Fibroblast of lung (primary cell): ENCODE measurements at places on chromosomes 7 and 10. TPM values are rescaled to one million over a fixed set of nuclear protein-coding genes. Genes with fewer than 3 reads are reported as not detected.

The PGAM2 gene
- 0.26 and 0.33 TPM in 2 replicates for total RNA-seq

The HGF gene
- 108 and 243 TPM in 2 replicates for total RNA-seq

The ZNF438 gene
- 3.9 and 6.6 TPM in 2 replicates for total RNA-seq

The KIAA1549 gene
- total RNA-seq = 0.66 and 0.77 TPM in 2 replicates

The TRIM56 gene
- total RNA-seq = 21.8 and 27.6 TPM in 2 replicates

The PRRT4 gene
- under 0.01 and 0.26 TPM in 2 replicates for total RNA-seq

The EIF5AL1 gene
- 0.26 and 0.33 TPM in 2 replicates for total RNA-seq

The TMEM168 gene
- total RNA-seq = 14.1 and 19.3 TPM in 2 replicates

The VAX1 gene
- total RNA-seq = not detected in 2 replicates

The LRMDA gene
- 1.0 and 2.0 TPM in 2 replicates for total RNA-seq

The FFAR4 gene
- total RNA-seq = not detected in 2 replicates

The TAS2R41 gene
- total RNA-seq = not detected in 2 replicates

The POM121L12 gene
- total RNA-seq = not detected in 2 replicates

The FRMPD2 gene
- not detected in 2 replicates for total RNA-seq

The SPDYE2 gene
- total RNA-seq = not detected in 2 replicates

GRCh38 chr10:66671562-66671961 lies 254.3 kb upstream of the LRRTM3 start:
- H3K4me1 ChIP-seq = no peaks in the 10 kb centered on the region
- no peaks in the 10 kb centered on the region for H3K27me3 ChIP-seq
- DNase-seq = no peak
- H3K4me3 ChIP-seq = no peak overlapping the region
- no peak overlapping the region for H3K27ac ChIP-seq
- no peaks in the 10 kb centered on the region for H3K36me3 ChIP-seq

- no peaks in the 10 kb centered on the region for H3K27me3 ChIP-seq
- no peak overlapping the region for H3K27ac ChIP-seq
- no peak for DNase-seq
- H3K4me1 ChIP-seq = no peaks in the 10 kb centered on the region
Measured at GRCh38 chr7:137531671-137532070, 188.1 kb upstream of the PTN start.

DNA sequence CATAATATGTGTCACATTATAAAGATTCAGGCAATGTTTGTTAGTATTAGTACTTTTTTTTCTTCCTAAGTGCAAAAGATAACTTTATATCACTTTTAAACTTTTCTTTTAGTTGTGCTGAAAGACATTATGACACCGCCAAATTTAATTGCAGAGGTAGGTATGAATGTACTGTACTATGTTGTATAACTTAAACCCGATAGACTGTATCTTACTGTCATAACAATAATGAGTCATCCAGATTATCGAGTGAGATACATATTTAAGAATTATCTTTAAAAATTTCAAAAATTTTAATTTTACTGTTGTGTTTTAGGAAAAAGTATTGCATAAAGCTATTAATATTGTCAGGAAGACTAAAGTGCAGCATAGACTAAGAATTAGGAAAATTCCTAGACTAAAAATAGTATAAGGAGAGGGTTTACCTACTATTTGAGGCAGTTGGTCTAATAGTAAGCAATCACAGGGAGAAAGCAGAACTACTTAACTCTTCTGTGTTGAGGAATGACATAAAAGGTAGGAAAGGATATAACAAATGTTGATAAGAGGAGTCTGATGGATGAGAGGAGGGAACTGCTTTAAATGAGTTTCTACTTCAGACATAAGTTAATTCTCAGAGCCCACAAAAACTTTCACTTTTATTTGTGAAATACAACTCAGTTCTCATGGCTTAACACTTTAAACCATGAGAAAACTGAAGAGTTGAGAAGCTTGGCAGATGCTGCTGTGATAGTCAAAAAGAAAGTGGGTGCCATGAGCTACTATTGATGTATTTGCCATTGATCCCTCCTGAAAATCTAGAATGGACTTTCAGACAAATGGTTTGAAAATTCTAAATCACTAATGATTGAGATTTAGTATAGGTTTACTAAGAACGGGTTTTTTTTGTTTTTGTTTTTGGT lies 67.8 kb downstream of the PTEN start:
- no peaks in the 10 kb centered on the region for H3K36me3 ChIP-seq
- no peaks in the 10 kb centered on the region for H3K27me3 ChIP-seq

GRCh38 chr7:122304996-122305421 lies 459 bp upstream of the FEZF1 start:
- no peak overlapping the region for H3K27ac ChIP-seq
- peak; percentile 58 for DNase-seq
- no peaks in the 10 kb centered on the region for H3K36me3 ChIP-seq
- no peaks in the 10 kb centered on the region for H3K4me1 ChIP-seq

- H3K27ac ChIP-seq = peak overlapping the region; percentile 72
- no peak overlapping the region for H3K4me3 ChIP-seq
- H3K4me1 ChIP-seq = peaks cover 6% of the 10 kb centered on the region
Measured at GRCh38 chr7:84372155-84372621, 177.6 kb upstream of the SEMA3A start.

DNA sequence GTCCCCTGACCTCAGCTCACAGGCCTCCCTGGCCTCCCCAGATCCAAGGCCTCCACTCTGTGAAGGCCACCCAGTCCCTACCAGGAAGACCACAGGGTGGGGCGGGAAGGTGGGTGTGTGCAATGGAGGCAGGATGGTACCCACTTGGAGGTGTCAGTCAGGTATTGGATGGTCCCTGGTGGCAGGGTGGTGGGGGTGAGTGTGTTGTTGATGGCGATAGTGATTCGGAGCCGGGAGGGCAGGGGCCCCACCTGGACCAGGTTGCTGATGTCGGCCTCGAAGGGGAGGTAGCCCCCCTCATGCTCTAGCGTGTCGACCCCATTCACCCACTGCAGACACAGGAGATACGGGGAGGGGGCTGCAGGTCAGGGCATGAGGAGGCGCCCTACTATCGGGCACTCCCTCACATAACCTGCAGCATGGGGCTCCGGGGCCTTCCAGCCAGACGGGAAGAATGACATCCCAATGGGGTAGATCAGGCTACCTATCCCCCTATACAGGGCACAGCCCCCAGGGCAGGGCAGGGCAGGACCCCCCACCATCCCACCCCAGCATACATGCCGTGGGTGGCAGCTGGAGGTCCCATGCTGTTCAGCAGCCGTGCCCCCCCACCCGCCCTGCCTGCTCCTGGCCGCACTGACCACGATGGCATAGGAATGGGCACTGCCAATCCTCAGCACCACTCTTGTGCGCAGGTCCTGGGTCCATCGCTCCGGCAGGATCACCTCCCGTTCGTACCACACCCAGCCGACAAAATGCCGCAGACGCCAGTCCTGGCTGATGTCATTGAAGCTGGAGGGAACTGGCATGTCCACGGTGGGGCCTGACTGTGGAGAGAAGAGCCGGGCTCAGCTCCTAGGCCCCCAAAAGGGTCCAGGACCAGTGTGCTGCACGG lies 2.2 kb downstream of the GUSB start:
- peaks cover 8% of the 10 kb centered on the region for H3K36me3 ChIP-seq
- no peak for DNase-seq
- H3K27ac ChIP-seq = peak overlapping the region; percentile 53
- H3K4me3 ChIP-seq = no peak overlapping the region

DNA sequence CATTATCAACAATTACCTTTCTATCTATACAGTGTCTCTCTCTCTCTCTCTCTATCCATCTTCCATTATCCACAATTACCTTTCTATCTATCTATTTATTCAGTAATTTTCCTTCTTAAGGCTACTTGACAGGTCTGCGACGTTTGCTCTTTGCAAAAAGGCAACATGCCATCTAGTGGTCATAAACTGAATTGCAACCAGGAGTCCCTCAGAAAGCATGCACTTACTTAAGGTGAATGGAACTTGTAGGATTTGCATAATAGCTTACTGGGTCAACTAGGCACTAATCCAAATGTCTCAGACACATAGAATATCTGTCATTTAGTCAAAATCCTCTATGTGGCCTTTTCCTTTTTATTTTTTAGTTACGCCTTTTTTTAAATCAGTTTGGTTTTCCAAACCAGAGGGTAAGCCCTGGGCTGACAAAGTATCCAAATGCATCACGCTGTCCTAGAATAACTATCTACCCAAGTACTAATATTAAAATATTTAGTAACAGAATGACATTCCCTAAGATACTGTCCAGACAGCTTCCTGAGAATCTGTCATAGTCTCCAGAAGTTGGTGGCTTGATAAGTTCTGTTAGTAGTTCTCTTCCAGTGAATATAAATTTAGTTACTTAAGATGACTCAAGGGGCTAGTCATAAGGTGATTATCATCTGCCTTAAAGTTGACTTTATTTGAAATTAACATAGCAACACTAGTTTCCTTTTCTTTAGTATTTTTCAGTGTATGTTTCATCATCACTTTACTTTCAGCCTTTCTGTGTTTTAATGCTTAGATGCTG lies 208.3 kb downstream of the PPP1R3A start:
- DNase-seq = peak; percentile 89
- H3K27me3 ChIP-seq = no peaks in the 10 kb centered on the region
- no peak overlapping the region for H3K4me3 ChIP-seq
- no peaks in the 10 kb centered on the region for H3K36me3 ChIP-seq

- no peaks in the 10 kb centered on the region for H3K27me3 ChIP-seq
- H3K36me3 ChIP-seq = no peaks in the 10 kb centered on the region
- DNase-seq = no peak
- H3K27ac ChIP-seq = no peak overlapping the region
Measured at GRCh38 chr7:108908456-108908855, 338.8 kb downstream of the DNAJB9 start.

- no peak overlapping the region for H3K4me3 ChIP-seq
- no peaks in the 10 kb centered on the region for H3K4me1 ChIP-seq
- no peaks in the 10 kb centered on the region for H3K27me3 ChIP-seq
Measured at GRCh38 chr10:96272316-96273280, 1.2 kb upstream of the BLNK start.

DNA sequence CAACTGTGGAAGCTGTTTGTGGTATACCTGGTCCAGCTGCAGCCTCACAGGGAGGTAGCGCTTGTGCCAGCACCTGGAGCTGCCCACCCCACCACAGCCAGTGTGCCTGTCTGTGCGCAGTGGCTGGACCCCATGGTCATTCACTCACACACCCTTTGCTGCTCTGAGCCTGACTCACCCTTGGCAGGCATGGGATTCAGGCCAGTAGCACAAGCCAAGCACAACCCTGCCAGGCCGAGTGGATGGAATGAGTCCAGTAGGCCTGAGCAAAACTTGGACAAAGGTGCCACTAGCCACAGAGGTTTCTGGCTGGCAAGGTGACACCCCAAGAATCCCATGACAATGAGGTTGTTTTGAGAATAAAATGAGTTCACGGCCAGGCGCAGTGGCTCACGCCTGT lies 19.0 kb downstream of the RBM48 start:
- H3K27me3 ChIP-seq = no peaks in the 10 kb centered on the region
- no peak overlapping the region for H3K27ac ChIP-seq
- H3K4me1 ChIP-seq = no peaks in the 10 kb centered on the region
- H3K36me3 ChIP-seq = no peaks in the 10 kb centered on the region
- no peak overlapping the region for H3K4me3 ChIP-seq

- no peaks in the 10 kb centered on the region for H3K27me3 ChIP-seq
- H3K4me1 ChIP-seq = no peaks in the 10 kb centered on the region
- no peak overlapping the region for H3K27ac ChIP-seq
- no peaks in the 10 kb centered on the region for H3K36me3 ChIP-seq
Measured at GRCh38 chr7:11533229-11533820, 298.7 kb downstream of the THSD7A start.

DNA sequence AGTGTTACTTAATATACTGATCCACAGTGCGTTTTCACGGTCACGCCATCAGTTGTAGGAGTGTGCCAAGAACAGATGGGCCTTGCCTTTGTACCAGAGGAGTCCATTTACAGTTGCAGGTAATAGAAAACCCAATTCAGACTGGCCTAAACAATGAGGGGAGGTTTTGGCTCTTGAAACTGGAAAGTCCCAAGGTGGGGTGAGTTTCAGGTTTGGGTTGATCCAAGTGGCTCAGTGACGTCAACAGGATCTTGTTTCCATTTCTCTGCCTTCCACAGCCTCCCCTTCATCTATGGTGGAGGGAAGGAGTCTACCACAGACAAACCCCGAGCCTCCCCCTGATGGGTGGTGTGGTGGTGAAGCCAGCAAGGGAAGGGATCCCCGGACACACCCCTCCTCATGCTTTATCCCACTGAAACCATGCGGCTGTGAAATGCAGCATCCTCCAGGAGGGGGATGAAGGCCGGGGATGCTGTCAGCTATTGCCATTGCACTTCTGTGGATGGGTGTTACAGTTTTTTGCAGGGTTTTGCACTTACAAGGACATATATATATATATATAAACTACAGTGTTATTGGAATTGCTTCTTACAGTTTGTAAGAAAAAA lies 14.8 kb upstream of the SH2D4B start:
- no peak overlapping the region for H3K4me3 ChIP-seq
- no peaks in the 10 kb centered on the region for H3K27me3 ChIP-seq
- no peak for DNase-seq
- H3K4me1 ChIP-seq = no peaks in the 10 kb centered on the region
- H3K27ac ChIP-seq = no peak overlapping the region

GRCh38 chr10:94878649-94879048 lies 59.8 kb upstream of the CYP2C9 start:
- no peak for DNase-seq
- H3K27me3 ChIP-seq = no peaks in the 10 kb centered on the region
- no peaks in the 10 kb centered on the region for H3K4me1 ChIP-seq

DNA sequence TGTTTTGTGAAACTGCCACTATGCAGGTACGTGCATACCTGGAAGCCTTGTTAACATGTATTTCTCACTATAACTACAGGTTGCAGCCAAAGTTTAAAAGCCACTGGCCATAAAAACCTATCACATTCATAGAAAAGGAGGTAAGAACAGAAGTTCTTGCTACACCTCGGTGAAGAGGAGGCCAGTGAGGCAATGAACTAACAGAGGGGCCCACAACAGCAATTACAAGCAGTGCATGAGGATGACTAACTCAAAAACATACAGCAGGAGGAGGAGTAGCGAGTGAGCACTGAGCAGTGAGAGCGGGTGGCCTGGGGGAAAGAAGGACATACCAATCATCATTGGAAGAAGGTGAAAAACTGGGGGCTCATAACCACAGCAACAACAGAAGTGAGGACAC lies 51.6 kb downstream of the NUDCD3 start:
- H3K27ac ChIP-seq = no peak overlapping the region
- DNase-seq = no peak
- no peaks in the 10 kb centered on the region for H3K4me1 ChIP-seq
- H3K27me3 ChIP-seq = no peaks in the 10 kb centered on the region
